Left renal pelvis (tissue), 4 donors: ENCODE measurements at places on chromosomes 4 and X. TPM values are rescaled to one million over a fixed set of nuclear protein-coding genes. Genes with fewer than 3 reads are reported as not detected.
A peak's percentile ranks its signal among the peaks of the same experiment; 100 is the strongest.

DNA sequence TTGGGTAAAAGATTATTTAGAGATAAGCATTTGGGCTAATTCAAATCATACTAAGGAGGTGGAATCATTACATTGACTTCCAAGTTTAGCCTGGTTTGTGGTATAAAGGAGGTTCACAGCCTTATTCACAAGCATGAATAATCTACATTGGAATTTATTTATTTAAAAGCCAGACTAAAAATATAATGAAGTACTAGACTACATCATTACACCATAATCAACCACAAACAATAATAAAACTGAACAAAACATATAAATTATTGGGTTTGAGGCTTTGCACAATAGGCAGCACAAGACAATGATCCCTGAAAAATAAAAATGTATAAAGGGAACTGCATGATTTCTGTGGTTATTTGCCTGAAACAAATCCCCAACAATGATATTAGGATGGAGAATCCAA lies 314.0 kb downstream of the GBA3 start:
- DNase-seq, result no peak

DNA sequence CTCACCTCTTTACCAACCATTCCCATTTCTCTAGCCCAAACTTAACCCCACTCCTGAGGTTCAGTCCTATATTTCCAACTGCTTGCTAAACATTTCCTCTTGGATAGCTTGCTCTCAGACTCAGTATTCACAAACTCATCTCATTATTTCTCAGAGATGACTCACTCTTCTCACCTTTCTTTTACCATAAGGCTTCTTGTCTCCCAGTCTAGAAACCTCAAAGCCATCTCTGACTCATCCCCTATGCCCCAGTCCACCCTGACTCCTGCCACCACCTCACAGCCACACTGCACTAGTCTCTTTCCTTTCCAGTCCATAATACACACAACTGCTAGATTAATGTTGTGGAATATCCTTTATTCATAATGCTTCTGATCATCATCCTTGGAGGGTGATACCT lies 4.8 kb downstream of the FRMPD3 start:
- DNase-seq, result no peak

- DNase-seq, result no peak
These were observed 55.5 kb upstream of the FBXW7 start for GRCh38 chr4:152591396-152591795.

DNA sequence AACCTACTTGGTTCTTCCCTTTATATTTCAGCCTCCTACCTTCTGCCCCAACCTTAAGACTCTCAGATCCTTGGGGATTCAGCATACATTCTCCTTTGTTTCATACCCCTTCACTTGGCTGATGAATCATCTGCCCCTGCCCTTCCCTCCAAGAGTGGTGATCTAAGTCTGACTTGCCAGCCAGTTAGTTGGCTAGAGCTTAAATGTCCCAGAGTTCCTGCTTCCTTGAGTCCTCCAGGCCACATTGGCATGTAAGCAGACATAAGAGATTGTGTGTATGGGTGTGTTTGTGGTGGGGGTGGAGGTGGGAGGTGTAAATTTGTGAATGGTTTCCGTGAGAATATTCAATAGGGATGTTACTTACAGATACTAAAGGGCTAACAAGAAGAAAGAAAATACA lies 3.7 kb upstream of the TEX13D start:
- no peak for DNase-seq

DNA sequence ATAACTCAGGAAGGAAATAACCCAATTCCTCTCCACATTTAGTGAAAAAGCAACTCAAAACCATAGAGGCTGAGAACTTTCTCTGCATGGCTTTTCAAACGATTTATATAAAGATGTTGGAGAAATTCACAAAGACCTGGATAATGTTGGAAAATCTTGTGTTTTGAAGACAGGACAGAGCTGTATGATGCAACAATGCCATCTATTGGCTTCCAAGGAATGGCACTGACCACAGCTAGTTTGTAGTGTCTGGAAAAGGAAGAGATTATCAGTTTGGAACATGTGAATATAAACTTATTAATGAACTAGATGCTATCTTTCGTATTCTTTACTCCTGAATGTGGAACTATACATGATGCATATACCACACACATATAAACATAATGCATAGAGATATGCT lies 503.6 kb downstream of the IL1RAPL1 start:
- no peak for DNase-seq

GRCh38 chr4:67638136-67638535 lies 62.8 kb downstream of the UBA6 start:
- no peak for DNase-seq

GRCh38 chr4:173025131-173025530 lies 143.5 kb upstream of the GALNT7 start:
- no peak for DNase-seq

DNA sequence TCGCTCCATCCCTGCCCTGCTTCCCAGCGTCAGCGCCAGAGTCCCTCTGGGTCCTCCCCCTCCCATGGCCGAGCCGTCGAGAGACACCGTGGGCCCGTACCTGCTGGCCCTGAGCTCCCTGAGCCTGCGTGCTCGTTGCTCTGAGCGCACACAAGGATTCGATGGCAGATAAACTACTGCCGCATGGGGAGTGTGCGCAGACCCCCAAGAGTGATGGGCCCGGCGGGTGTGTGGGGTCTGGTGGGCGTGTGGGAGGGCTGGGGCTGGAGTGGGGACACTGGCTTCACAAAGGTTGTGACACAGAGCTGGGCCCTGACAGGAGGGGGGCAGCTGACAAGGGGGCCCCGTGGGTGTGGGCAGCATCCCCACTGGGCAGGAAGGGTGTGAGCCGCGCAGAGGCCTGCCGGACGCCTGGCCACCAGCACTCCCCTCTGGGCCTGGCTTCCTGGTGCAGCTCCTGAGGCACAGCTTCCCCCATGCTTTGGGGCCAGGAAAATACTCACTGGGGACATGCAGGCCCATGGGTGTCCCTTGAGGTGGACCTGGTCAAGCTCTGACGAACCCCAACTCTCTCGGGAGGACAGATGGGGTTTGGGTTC lies 4.8 kb upstream of the RGS12 start:
- no peak for DNase-seq

GRCh38 chrX:150880808-150881165 lies 17.7 kb downstream of the CD99L2 start:
- no peak for DNase-seq

DNA sequence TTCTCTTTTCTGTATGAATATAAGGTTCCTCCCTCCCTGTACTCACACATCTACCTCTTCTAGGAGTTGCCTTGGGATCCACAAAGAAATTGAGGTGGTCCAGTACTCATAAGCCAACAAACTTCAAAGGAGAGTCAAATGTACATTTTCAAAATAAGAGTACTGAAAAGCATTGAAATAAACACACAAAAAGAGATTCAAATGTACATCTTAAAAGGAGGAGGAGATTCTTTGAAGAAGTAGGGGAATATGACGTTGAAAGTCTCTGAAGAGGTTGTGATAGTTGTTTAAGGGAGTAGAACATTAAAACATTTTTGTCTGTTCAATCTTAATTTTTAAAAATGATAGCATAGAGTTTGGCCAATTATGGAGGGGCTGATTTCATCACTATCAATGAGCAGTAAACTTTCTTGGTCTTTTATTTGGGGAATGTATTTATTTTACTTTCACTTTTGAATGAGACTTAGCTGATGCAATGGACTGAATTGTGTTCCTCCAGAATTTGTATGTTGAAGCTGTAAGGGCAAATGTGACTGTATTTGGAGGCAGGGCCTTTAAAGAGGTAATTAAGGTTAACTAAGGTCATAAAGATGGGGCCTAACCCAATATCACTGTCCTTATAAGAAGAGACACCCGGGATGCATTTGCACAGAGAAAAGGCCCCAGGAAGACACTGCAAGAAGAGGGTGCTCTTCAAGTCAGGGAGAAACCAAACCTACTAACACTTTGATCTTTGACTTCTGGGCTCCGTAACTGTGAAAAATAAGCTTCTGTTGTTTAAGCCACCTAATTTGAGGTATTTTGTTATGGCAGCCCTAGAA lies 226.3 kb upstream of the PGRMC2 start:
- DNase-seq, result no peak

DNA sequence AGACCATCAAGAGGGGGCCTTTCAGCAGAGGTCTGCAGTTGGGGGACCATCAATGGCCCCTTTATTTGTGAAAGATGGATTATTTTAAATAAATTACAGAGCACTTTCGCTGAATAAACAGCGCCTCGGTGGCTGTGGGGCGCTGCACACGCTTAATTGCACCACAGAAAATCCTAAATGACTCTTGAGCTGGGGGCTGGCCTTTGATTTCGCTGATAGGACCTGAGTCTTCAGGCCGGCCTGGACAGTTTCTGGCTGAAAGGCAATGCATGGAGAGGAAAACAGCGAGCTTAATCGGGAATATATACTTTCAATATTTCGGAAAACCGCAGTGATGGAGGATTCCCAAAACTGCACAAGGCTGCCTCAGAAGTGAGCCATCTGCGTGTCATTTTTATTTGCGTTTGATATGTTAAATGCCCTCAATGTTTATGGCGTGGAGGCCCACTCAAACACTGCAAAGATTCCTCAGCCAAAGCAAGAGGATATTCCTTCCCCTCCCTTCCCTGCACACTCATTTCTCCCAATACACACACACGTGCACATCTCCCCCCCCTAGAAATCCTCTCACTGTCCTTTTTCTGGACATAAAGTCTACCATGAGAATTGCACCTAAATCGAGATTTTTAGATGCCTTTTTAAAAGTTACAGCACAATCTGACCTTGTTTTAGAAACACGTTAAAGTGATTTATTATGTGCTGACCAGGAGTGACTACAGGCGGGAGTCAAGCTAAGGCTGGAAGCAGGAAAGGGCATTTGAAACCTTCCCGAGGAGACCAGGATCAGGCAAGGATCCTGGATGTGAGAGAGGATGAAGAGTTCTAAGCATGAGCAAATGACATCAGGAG lies 340.7 kb downstream of the RAB28 start:
- DNase-seq, result peak; percentile 49

DNA sequence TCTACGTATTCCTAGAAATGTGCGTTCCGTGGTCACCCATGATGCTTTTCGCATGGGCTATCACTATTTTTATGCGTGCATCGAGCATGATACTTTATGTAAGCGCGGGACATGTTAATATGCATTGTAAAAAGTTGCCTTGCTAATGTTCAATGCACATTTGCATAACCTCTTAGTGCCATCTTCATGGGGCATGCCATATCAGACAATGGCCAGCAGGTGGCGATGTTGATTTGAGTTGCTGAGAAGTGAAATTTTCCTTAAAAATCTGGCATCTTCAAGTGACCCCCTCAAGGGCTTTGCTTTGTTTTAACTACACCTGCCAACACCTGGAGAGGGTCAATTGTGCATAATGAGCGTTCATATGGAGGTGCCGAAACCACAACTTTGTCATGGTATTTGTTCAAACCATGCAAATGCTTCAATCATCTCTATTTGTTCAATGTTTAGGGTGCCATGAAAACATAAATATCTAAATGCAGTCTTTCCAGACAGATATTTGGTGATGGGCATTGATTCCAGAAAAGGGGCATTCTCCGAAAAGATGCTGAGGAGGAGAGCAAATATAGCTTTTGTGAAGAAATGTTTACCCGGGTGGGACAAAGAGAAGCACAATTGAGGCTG lies 833.9 kb upstream of the PRKX start:
- DNase-seq, result peak; percentile 10

DNA sequence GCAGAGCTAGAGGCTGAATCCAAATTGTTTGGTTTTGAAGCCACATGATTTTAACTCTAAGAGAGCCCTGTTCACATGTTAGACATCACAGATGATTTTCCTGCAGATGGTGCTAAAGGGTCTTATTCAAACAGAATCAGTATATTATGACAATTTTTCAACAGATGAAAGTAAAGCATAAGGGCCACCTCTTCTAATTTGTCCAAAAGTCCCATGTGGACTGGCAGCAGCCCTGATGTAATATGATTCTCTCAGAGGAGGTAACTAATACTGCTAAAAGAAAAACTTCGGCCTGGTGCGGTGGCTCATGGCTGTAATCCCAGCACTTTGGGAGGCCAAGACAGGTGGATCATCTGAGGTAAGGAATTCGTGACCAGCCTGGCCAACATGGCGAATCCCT lies 26.0 kb upstream of the SETD7 start:
- no peak for DNase-seq

DNA sequence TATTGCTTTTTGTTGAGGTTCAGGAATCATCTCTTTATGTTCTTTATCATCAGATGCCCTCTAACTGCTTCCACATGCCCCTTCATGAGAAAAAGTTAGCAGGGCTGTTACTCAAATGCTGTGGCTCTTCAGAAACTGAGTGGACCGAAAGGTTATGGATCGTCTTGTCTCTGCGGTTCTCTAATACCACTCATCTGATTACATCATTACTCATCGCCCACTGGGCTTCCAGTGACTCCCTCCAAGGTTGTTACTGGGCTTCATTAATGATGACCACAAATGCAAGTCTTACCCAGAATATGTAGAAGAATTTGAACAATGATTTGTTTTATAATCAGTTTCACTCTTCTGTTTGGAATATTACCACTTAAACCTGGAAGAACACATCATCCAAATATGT lies 67.7 kb downstream of the RWDD4 start:
- DNase-seq, result no peak

SPARCL1 gene
- 6.5 TPM for polyA plus RNA-seq

SMARCA5 gene
- polyA plus RNA-seq, result 87.3 TPM

ZNF518B gene
- polyA plus RNA-seq, result 38.1 TPM

GRIA3 gene
- polyA plus RNA-seq, result 2.6 TPM

DDIT4L gene
- 2.1 TPM for polyA plus RNA-seq

VCX2 gene
- not detected for polyA plus RNA-seq

RBMXL3 gene
- not detected for polyA plus RNA-seq

RHOH gene
- 0.67 TPM for polyA plus RNA-seq

REST gene
- 51.0 TPM for polyA plus RNA-seq
